Mesenteric fat pad (tissue), 1 donor: ENCODE measurements at places on chromosomes 7 and 10. TPM values are rescaled to one million over a fixed set of nuclear protein-coding genes. Genes with fewer than 3 reads are reported as not detected.

- DNase-seq = no peak
Measured at GRCh38 chr10:88161070-88161469, 297.6 kb downstream of the PTEN start.

DNA sequence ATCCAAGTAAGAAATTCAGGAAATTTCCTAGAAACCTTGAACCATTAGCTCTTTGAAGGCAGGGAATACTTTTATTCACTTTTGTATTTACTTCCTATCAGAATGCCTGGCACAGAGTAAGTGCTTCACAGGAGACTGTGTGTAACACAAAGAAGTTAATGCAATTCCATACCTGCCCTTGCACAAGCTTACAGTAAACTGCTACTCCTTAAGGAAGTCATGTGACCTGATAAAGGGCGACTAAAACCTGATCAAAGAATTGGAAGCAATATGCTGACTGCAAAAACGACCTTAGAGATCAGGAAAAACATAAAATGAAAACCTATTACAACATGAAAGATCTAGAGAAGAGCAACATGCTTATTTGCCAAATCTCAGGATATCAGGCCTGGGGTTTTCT, 178.2 kb upstream of the HPS1 start:
- DNase-seq = no peak

- no peak for DNase-seq
Measured at GRCh38 chr7:107405559-107405958, 64.3 kb upstream of the GPR22 start.

DNA sequence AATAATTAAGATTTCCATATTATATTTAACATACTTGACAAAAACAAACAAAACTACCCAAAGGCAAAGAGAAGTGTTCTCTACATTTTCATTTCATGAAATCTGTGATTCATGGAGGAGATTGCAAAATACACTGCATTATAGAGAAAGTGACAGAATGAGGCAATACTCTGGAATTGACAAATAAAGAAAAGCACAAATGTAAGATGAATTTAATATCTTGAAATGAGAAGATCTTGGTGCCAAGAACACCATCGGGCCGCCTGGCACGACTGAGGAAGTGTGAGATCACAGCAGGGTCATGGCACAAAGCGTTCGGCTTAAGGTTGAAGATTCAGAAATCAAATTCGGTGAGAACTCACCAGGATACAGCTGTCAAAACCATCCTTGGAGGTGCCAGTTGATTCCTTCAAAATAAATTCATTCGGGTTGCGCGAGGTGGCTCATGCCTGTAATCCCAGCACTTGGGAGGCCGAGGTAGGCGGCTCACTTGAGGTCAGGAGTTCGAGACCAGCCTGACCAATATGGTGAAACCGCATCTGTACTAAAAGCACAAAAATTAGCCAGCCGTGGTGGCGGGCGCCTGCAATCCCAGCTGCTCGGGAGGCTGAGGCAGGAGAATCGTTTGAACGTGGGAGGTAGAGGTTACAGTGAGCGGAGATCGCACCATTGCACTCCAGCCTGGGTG, 174.0 kb upstream of the PFKP start:
- no peak for DNase-seq

DNA sequence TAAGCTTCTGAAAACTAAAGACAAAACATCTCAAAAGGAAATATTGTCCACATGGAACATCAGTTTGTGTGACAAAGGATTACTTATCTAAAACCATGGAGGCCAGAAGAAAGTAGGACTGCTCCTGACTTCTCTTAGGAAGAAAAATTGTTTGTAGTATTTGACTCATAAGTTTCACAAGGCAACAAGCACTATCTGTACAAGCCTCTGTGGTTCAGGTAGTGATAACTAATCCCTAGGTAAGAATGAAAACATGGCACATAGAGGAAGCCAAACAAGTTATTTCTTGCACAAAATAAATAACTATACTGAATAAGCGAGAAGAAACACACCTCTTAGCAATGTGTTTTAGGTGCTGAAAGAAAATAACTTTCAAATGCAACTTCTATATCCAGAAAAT, 30.3 kb downstream of the TFPI2 start:
- DNase-seq = no peak

The EBLN1 gene
- total RNA-seq = not detected

The WNT8B gene
- not detected for total RNA-seq

The ERV3-1 gene
- total RNA-seq = 78.9 TPM

The BICC1 gene
- total RNA-seq = 17.0 TPM

The PCLO gene
- 2.2 TPM for total RNA-seq

The SHLD2 gene
- 33.0 TPM for total RNA-seq

The CTAGE4 gene
- total RNA-seq = 0.58 TPM

The SYCE1 gene
- 2.1 TPM for total RNA-seq
